ENCODE measurements at places on chromosomes 5 and 9.
A peak's percentile ranks its signal among the peaks of the same experiment; 100 is the strongest.

DNA sequence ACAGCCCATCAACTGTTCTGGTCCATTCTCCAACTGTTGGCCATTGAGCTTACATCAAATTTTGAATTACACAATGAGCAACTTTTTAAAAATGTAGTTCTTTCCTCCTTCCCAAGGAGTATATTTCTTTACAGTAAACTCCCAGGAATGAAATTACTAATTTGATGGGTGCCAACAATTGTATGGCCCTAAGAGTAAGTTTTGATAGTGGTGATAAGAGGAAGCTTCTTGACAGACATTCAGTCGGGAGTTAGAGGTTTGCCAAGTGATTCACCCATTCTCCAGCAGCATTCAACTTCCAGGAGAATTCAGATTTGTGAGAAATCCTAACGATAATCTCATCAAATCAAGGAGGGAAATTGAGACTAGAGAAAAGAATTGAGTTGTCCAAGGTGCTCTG, 579.9 kb downstream of the ACTL7B start:
- no peak for DNase-seq

DNA sequence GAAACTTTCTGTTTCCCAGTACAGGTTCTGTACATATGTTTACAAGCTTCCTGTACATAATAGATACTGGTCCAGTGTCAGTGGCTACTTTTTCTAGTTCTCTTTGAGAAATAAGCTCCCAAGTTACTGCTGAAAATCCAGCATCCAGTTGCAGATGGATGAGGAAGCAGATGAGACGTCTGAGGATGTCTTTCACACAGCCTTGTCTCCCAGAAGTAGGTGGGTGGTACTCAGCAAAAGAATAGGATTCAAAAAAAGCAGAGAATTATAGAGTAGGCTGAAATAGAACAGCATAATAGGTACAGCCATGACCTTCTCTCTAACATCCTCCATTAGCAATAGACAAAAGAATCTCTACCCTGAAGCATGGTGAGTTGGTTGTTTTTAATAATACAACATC, 77.7 kb downstream of the BRINP1 start:
- peak; percentile 14 for DNase-seq

- no peak for DNase-seq
These were observed 8.6 kb upstream of the PRRX2 start for GRCh38 chr9:129656795-129657390.

DNA sequence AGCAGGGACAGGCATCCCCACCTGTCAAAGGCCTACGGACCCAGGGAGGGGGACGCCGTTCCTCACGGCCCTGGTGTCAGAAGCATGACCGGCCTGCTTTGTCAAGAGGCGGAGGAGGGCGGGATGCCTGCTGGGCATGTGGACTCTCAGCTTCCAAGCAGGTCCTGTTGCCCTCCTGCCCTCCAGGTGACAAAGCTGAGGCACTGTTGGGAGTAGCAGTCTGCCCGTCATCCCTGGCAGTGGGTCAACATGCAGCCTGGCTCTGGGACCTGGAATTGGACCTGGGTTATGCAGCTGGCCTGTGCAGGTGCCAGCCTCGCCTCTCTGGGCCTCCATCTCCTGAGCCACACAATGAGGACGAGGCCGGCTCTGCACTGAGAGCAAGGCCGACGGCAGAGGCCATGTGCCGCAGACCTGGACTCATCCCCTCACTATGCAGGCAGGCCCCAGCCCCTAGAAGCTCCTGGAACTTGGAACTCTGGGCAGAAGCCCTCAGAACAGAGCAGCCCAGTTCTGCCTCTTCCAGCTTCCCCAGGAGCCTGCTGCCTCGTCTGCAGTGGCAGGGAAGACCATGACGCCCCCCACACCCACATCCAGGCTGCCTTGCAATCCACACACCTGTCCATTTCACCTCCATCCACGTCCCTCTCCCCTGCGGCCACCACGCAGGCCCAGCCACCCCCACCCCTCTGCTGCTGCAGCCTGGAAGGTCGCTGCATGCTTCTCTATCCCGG, 20.8 kb upstream of the FCN1 start:
- DNase-seq: no peak

DNA sequence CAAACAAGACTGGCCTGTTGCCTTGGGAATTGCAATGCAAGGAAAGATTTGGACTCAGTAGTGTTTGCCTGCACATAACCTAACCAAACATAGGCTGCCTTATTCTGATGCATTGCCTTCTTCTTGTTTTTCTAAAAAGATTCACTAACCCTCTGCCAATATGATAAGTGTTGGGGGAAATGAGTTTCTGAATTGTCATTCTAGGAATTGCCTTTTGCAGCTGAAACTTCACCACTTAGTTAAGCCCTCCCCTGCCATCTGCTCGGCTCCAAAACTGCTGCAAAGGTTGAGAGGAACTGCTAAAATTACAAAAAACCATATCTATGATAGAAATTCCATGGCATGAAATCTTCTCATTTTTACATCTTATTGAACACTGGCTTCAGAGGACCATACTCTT, 41.6 kb upstream of the SPATA31D4 start:
- no peak for DNase-seq

GRCh38 chr9:105246656-105247173, 2.3 kb downstream of the SLC44A1 start:
- DNase-seq: no peak

DNA sequence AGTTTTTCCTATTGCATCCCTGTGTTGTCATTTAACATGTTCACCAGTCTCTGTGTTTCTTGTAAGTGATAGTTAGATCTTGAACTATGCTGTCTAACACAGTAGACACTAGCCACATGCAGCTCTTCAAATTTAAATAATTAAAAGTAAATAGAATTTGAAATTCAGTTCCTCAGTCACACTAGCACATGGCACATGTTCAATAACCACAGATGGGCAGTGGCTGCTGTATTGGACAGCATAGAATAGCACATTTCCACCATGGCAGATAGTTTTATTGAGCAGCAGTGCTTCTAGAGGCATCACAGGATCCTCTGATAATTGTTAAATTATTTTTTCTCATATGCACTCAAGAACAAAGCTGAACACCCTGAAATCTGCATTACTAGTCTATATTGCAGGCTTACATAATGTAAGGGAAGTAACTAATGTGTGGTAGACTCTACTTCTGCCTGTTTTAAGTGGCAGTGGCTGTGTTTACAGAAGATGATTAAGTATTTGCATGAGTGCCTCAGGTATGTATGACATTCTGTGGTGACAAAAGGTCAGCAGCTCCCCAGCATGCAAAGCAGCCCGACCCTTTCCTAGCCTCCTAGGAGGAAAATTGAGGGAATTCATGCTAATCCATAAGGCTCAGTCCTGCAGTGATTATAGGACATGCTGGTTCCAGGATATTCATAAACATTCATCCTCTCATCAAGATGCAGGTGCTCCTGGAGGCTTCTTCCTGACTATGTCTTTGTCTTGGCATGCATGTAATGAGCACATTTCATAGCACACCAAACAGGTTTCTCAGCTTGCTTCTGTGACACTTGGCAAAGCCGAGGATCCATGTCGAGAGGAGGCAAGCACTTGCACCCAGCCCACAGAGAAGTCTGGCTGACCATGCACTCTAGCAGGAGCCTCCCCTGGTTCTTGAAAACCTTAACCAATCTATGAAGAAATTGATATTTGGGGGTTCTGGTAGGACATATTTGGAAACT, 45.5 kb downstream of the SH3RF2 start:
- DNase-seq: no peak

DNA sequence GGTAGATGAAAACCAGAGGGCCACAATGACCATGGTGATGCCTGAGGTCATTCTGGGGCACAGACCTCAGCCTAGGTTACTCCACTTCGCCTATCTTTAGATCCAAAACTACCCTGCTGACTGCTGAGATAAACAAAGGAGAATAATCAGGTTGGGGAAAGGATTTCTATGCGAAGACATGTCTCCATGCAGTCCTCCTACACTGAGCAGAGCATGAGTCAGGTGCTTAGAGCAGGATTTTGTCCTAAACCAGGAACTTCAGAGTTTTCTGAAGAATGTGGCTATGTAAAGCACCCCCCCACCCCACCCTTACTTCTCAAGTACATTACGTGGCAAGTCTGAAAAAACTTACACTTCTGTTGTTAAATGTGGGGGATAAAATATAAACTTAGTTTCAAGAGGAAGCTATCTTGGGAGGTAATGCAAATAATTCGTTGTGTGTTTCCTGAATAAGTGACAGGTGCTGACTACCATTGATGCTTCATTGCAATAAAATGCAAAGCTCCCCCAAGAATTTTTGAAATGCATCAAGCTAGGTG, 19.4 kb downstream of the PDCD1LG2 start:
- DNase-seq: no peak

Measured in esophagus muscularis mucosa (tissue), 4 donors.